ENCODE measurements at places on chromosomes 3 and 15.

DNA sequence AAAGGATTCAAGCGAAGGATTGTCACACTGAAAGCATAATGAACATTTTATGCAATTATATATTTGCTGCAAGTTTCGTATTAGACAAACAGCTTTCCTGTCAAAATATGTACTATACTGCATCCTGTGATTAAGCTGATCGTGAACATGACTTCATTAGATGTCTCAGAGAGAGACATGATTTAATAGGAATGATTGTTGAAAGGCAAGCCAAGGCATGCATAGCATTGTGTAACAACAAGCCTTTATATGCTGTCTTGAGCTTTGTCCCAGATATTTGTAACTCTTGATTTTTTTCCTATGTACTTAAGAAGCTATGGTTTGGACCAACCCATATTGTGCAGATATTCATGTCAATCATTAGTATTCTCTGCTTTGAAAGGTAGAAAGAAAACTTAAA lies 309.1 kb downstream of the KCNH8 start:
- DNase-seq, result no peak

DNA sequence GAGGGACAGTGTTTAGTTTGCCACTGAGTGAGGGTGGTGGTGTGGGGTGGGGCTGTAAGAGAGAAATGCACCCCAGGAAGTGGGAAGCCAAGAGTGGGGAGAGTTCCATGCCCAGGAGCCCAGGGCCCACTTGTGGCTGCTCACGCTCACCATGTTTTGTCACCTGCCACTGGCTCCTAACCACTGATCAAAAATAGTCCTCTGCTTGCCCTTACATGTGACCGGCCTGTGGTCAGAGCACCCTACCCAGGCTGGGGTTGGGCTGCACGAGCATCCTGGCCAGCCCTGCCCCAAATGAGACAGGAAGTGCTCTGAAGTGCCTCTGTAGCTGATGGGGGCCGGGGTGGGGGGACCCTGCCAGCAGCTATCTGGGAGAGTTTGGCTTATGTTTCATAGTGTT lies 216.3 kb downstream of the RPLP1 start:
- DNase-seq, result no peak

DNA sequence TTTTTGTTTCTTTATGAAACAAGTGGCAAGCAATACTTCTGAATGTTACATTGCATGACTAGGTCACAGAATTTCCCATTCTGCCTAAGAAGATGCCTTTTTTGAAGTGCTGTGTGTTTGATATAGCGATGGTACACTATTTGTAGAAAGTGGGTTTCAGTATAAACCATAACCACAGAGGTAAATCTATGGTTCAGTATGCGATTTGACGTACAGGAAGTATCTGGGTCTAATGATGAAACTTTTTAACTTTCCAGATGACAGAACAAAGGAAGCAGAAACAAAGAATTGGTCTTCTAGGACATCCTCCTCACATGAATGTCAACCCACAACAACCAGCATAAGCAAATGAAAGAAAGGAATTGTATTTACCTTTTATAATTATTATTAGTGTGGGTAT lies 133.4 kb upstream of the BHLHE40 start:
- no peak for DNase-seq

DNA sequence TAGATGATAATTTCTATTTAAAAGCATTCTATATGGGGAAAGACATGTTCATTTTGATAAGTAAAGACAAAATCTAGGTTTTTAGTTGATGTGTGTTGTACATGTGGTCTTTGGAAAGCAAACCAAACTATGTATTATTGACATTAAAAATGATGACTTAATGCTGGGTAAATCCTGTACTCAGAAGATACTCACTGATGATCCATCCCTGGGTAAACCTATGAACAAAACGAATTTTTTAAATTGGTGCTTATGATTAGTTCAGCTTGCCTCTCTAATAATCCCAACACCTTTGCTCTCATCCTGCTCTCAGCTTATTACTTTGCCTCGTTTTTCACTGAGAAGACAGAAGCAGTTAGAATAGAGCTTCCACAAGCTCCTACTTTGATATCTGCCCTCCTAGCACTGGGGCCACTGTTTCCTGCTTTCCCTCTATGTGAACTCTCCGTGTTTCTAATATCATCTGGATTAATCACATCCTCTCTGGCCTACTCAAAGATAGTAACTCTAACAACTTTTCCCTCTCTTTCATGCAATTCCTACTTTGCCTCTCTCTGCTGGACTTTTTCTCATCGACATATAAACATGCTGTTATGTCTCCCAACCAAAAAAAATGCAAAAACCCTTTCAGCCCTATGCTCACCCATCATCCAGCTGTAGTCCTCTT lies 29.3 kb downstream of the RARRES1 start:
- DNase-seq, result no peak

GRCh38 chr15:79620112-79620857 lies 188.1 kb downstream of the MINAR1 start:
- no peak for DNase-seq

DNA sequence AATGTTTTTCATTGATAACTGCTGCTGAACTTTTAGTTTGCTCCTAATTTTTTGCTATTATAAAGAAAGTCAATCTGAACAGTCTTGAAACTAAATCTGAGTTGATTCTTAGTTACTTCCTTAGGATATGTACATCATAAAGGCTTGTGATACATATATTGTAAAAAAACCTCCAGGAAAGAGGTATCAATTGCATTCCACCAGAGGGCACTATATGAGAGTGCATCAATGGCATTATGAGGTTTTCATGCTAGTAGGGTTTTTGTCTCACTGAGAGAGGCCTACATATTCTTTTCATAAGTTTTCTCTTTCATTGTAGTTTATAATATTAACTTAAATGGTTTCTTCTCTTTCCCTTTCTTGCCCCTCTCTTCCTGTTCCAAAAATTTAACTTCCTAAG lies 46.9 kb downstream of the PIK3R4 start:
- DNase-seq, result peak; percentile 22

Measured in germinal center (tissue), 1 donor.